ENCODE measurements at places on chromosomes 6 and 20.

GRCh38 chr6:27667016-27667656 is 194.2 kb upstream of the ZNF184 start:
- no peak for DNase-seq

DNA sequence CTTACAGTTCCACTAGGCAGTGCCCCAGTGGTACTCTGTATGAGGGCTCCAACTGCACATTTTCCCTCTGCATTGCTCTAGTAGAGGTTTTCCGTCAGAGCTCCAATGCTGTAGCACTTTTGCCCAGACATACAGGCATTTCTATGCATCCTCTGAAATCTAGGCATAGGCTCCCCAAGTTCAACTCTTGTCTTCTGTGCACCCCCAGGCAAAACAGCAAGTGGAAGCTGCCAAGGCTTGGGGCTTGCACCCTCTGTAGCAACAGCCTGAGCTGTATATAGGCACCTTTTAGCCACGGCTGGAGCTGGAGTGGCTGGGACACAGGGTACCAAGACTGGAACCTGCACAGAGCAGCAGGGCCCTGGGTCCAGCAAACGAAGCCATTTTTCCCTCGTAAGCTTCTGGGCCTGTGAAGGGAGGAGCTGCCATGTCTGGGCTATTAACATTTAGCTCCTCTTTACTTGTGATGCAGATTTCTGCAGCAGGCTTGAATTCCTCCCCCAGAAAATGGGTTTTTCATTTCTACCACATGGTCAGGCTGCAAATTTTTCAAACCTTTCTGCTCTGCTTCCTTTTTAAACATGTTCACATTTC is 596.2 kb upstream of the ADGRB3 start:
- DNase-seq, result no peak

DNA sequence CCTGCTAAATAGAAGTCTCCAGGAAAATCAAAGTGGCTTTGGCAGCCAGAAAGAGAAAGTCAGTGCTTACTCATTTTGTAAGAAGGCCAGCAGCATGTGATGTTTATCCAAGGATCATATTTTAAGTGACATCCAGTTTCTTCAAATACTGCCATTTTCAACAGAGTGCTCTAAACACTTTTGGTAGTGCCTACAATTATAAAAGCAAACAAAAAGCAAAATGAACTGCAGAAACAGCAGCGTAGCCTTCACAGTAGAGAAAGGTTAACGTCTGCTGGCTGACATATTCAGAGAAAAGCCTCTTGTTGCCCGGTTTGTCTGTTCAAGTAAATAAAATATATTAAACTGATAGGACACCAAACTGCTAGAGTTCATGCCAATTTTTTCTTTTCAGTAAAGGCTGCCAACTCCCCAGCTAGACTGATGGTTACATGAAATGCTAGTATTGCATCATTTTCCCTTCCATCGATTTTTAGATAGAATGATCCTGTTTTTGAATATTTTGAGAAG is 705.7 kb upstream of the SLC35B3 start:
- DNase-seq, result no peak

- no peak for DNase-seq
Observed at GRCh38 chr20:25219365-25219764, 23.9 kb downstream of the ENTPD6 start.

GRCh38 chr20:24277196-24277595 is 192.2 kb upstream of the SYNDIG1 start:
- no peak for DNase-seq

DNA sequence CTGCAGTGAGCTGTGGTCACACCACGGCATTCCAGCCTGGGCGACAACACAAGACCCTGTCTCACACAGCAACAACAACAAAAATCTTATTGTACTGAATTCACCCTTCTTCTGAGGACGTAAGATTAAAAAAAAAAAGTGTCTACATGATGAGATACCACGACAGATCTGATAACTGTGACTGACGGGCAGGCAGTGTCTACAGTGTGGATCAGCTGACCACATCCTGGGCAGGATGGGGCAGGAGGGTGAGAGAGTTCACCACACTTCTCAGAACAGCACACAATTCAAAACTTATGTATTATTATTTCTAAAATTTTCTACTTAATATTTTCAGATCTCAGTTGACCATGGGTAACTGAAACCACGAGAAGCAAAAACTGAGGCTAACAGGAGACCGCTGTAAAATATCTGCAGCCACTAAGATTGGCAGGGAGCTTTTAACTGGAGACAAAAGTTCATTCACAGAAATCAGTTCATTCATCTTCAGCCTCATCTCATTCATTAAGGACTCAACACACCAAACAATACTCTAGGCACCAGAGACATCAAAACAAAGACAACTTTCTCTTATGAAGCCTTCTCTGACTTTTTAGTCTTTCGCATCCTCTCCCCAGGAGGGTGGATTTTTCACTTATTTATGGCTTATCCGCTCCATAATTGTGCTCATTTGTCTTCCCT is 15.7 kb upstream of the NHSL1 start:
- peak; percentile 46 for DNase-seq

- no peak for DNase-seq
Observed at GRCh38 chr20:3374296-3374695, 33.2 kb downstream of the DNAAF9 start.

DNA sequence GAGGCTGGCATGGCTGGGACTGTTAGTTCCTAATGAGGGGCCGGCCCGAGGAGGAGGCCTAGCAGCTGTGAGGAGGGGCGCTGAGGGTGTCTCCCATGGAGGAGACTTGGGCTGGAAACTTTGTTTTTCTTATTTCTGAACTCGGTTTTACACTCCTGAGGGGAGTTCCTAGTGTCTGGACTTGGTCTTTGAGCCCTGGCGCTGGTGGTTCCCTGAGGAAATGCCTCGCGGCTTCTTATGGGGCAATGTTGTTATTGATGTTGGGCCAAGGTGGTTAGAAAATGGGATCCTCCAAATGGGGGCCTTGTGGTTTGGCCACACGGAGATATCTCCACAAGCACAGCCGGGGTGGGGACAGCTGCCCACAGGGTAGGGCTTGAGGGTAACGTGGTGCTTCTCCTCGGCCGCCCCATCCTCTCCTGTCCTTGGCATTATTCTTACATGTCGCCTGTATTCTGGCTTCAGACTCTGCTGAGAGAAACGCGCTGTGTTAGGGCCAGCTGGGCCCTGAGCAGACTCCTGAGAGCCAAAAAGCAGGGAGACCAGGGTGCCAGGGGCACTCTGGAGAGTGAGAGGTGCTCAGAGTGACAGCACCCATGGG is 136.9 kb downstream of the FOXO3 start:
- DNase-seq, result no peak

- no peak for DNase-seq
Observed at GRCh38 chr6:111666847-111667246, 61.2 kb upstream of the TRAF3IP2 start.

DNA sequence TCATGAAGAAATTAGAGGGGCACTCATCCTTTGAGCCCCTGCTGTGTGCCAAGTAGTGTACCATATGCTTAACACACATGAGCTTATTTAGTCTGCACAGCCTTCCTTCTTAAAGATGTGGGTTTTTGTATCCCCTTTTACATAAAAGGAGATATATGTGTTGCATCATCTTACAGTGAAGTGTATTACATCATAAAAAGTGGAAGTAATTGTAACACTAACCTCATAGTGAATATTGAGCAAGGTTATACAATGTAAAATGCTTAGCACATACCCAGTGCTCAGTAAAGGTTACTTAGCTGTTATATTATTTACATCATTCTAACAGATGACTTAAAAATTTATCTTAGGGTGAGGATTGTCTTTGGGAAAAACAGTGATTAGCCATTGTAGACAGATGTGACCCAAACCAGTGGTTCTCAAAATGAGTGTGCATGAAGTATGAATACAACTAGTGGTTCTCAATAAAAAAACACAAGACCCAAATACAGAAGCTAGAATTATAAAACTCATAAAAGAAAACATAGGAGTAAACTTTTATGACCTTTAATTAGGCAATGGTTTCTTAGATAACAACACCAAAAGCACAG is 3.8 kb upstream of the PIGU start:
- DNase-seq, result peak; percentile 39

GRCh38 chr6:133978896-133979240 is 25.8 kb downstream of the TBPL1 start:
- DNase-seq, result no peak

DNA sequence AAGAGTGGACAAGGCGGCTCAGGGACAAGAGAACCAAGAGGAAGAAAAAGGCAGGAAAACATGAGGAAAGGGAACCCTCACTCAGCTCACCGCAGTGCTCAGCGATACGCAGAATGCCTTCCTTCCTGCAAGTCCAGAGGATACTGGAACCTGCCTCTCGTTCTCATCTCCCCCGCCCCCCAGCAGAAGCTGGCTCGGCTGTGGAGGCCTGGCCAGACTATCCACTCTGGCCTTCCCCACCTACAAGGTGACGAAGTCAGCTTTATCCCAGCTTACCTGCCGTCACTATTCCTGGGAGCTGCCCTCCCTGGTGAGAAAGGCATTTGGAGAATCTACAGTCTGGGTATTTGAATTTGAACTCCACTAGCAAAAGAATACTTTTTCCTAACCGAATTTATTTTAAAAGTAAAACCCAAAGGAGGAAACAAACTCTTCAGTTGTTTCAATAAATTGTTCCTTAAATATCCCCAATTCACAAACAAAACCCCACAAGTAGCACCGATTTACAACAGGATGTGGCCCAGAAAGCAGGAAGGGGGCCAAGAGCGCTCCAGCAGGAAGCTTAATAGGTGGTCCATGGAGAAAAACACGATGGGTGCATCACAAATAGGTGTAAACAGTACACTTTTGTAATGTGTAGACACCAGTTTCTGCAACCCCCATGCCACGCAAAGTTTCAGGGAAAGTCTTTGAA is 2.1 kb upstream of the DIDO1 start:
- DNase-seq, result no peak

GRCh38 chr20:23679133-23680092 is 9.4 kb downstream of the CST4 start:
- no peak for DNase-seq

DNA sequence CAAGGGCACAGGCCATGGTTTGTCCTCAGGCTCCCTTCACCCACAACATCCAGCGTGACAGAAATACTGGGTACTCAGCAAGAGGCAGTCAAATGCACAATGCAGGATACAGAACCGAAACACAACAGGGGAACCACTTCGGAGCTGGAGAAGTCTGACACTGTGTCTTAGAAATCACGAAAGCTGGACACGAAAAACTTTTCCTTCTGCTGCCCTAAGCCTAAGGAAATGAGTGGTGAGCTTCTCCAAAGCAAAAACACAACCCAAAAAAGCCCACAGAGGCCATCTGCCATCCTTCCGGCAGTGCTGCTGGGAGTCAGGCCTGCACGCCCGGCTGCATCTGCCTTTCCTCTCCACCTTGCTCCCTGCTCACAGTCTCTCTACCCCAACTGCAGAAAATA is 106.3 kb downstream of the SLC23A2 start:
- DNase-seq, result no peak

DNA sequence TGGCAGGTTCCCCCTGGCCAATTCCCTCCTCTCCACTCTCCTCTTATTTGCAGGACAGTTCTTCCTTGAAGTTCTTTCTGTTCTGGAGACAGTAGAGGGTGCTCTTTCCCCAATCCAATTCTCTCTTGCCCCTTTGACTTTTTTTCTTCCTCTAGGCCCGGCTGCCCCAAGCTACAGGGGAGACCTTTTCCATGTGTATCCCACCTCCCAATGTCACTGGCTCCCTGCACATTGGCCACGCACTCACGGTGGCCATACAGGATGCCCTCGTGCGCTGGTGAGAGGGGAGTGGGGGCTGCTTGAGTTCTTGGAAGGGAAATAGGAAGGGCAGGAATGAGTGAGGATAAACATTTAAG is 1.5 kb downstream of the VARS2 start:
- DNase-seq, result peak; percentile 51

DNA sequence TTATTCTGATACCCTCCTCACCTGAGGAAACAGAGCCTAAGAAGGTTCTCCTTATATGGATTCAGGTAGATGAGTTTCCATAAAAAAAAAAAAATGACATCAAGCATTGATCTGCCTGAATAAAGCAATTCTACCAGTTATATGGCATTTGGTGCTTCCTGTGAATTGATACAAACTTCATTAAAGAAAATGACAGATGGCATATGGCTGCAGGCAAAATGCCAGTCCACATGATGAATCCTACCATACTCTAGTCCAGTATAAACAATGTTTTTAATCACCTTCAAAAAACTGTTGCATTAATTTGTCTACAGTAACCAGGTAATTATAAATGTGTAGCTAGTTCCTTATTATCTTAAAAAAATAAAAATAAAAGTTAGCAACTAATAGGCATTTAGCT is 559.2 kb upstream of the FLRT3 start:
- DNase-seq, result no peak

DNA sequence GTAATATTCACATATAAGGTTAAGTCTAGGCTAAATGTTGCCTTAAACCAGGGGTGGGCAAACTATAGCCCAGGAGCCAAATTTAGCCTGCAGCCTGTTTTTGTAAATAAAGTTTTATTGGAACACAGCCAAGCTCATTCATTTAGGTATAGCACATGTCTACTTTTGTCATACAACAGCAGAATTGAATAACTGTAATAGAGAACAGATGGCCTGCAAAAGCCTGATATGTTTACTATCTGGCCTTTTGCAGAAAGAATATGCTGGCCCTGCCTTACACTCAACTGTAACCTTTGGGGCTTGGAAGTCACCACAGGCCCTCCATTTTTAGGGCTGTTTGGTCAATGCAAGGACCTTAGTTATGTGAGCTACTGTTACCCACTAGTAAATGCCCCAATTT is 17.7 kb upstream of the BCLAF1 start:
- no peak for DNase-seq

All from activated CD4-positive, alpha-beta T cell treated with anti-CD3 and anti-CD28 coated beads, Interleukin-2, Interleukin-6, amounts not matched to agents 100 ng/mL and 50 ng/mL, durations not matched to agents 16 hours and 8 hours (primary cell).